ENCODE measurements at places on chromosomes 11 and 22.

DNA sequence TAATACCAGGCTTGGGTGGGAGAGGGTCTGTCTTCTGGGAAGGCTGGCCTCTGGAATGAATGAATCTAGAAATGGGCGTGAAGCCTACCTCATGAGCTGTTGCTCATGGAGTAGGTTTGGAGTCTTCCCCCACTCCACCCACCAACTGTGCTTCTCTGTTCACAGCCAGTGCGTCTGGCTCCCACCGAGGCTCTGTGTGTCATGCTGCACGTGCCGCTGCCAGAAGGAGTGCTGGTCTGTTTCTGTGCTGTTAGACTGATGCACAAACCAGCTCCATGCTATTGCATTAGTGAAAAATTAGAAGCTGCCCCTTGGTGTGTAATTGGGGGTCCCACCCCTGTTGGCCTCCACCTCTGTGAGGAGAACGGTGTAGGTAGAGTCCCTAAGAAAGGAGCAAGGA, 132.3 kb upstream of the PARVA start:
- H3K36me3 ChIP-seq = no peaks in the 10 kb centered on the region
- no peak overlapping the region for H3K27ac ChIP-seq
- no peaks in the 10 kb centered on the region for H3K27me3 ChIP-seq
- no peak overlapping the region for H3K4me3 ChIP-seq
- peaks cover 58% of the 10 kb centered on the region for H3K4me1 ChIP-seq
- no peak for DNase-seq

DNA sequence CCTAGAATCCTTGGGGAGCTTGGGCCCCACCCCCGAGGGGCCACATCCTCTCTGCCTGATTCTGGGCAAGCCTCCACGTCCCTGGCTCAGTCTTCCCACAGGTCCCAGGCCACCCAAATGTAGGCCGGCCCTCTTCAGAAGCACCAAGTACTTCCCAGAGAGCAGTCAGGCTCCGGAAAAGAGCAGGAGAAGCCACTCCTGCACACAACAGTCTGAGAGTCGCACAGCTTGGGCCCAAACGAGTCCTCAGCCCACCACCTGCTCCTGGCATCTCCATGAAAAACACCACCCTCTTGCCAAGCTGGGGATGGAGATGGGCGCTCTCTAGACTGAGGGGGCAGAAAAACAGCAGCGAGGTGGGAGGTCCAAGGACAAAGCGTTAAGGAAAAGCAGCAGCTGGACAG, 15.4 kb downstream of the EHD1 start:
- H3K36me3 ChIP-seq = 0 out of 2 replicates have a peak, but pooled peaks cover 23% of the 10 kb centered on the region
- H3K4me3 ChIP-seq = no peak overlapping the region
- DNase-seq = no peak
- H3K4me1 ChIP-seq = peaks cover 34% of the 10 kb centered on the region
- peak overlapping the region; percentile 22 for H3K27ac ChIP-seq
- no peaks in the 10 kb centered on the region for H3K27me3 ChIP-seq

DNA sequence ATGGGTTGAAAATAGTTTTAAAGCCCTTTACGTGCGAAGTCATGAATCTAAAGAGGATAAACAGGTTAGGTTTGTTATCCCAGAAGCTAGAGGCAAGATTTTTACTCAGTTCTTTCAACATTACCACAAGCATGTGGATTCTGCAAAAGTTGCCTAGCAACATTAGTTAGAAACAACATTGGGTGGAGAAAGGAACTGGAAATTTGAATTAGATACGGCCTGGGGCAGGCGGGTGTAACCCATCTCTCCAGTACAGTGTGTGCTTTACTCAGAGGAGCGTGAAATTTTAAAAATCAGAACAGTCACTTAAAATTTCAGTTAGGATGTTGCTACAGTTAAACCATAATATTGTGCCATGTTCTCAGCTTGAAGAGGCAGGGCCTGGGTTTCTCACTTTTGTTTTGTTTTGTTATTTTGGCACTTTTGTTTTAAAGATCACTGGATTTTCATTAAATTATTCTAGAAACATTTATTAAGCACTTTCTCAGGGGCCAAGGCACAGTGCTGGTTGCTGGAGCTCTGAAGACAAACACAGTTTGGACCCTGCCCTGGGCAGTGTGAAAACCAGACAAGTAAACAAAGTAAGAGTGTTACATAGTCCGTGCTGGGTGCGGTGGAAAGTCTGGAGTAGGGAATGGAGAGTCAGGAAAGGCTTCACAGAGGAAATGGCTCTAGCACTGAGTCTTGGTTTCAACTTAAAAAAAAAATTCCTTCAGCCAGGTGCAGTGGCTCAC, 4.4 kb upstream of the WEE1 start:
- peak overlapping the region; percentile 98 for H3K27ac ChIP-seq
- H3K36me3 ChIP-seq = no peaks in the 10 kb centered on the region
- H3K4me1 ChIP-seq = peaks cover 78% of the 10 kb centered on the region
- DNase-seq = peak; percentile 97
- peak overlapping the region; percentile 40 for H3K4me3 ChIP-seq

GRCh38 chr11:23353611-23354010, 493.3 kb upstream of the CCDC179 start:
- no peak overlapping the region for H3K4me3 ChIP-seq
- H3K27me3 ChIP-seq = no peaks in the 10 kb centered on the region
- H3K4me1 ChIP-seq = no peaks in the 10 kb centered on the region
- no peak overlapping the region for H3K27ac ChIP-seq

DNA sequence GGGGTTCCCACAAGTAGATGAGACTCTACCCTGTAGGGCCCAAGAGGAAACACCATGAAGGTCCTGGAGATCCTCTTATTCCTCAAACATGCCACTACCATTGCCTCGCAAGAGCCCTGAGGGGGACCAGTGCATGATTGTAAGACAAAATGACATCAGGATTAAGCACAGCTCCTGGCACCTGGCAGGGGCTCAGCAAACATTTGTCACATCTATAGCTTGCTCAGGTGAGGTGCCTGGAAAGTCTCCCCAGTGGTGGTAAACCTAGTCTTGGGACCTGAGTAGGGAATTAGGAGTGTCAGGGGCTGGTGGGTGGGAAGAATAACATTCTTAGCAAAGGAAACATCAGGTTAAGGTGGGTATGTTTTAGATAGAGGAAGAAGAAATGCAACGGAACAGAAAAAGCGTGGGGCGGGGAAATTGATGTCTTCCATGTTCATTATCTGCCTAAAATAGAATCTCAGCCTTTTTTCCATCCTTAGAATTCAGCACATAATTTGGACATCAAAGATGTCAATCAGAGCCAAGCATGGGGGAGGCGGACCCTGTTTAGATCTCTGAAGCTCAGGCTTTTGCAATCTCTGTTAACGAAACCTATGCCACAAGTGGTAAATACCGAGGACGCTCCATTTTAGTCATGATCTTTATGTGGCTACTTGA, 924 bp downstream of the YPEL1 start:
- no peaks in the 10 kb centered on the region for H3K36me3 ChIP-seq
- H3K4me3 ChIP-seq = peak overlapping the region; percentile 57
- peaks cover 9% of the 10 kb centered on the region for H3K4me1 ChIP-seq
- no peak for DNase-seq

DNA sequence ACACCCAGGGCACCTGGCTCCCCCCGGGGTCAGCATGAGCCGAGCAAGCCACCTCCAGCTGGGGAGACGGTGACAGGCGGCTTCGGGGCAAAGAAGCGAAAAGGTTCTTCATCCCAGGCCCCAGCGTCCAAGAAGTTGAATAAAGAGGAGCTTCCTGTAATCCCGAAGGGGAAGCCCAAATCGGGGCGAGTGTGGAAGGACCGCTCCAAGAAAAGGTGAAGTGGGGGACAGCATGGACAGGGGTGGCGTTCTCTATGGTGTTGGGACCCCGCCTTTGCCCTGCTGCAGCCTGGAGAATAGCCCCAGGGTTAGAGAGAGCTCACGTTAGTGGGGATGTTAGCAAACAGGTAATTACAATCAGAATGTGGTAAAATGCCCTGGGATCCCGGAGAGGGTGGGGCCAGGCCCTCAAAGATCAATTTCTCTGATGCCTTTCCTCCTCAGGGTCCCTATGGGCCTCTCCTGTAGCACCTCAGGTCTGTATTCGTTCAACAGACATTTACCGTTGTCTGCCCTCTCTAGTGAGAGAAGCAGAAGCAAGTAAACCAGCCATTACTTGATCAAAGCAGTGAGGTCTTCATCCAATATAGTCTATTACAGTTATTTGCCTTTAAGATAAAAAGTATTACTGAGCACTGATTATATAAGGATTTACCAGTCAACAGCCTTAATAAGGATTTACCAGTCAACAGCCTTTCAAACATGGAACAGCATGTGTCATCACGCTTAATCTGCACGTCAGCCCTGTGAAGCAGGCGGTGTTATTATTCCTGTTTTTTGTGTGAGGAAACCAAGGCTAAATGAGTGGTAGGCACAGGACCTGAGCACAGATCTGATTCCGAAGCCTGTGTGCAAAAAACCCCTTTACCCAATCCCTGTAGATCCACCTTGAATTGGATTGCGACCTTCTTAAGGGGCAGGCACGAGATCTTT, 1.0 kb downstream of the CCDC86 start:
- 0 out of 2 replicates have a peak overlapping the region, but pooled peaks have one; percentile 52 for H3K27ac ChIP-seq
- H3K27me3 ChIP-seq = no peaks in the 10 kb centered on the region
- peak overlapping the region; percentile 91 for H3K4me3 ChIP-seq
- peaks cover 18% of the 10 kb centered on the region for H3K4me1 ChIP-seq
- DNase-seq = peak; percentile 14

- no peak for DNase-seq
- no peak overlapping the region for H3K4me3 ChIP-seq
- no peaks in the 10 kb centered on the region for H3K27me3 ChIP-seq
- H3K36me3 ChIP-seq = no peaks in the 10 kb centered on the region
- no peak overlapping the region for H3K27ac ChIP-seq
Measured at GRCh38 chr11:7422544-7423331, 62.6 kb upstream of the OLFML1 start.

DNA sequence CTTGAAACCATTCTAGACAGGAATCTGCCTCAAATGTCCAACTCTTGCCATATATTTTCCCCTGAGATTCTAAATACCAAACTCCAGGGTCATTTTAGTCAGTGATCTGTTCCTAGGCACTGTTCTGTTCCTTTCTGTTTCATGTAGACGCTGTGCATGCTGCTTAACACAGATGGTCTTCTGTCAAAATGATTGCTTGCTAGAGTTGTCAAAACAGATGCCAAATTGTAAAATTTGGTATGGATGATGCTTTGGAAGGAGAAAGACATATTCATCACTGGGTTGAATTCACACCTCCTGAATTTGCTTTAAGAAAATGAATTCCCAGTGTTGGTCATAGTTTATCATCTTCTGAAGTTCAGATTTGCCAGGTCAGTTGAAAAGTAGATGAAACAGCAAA, 425.9 kb downstream of the ETS1 start:
- H3K4me3 ChIP-seq = no peak overlapping the region
- no peaks in the 10 kb centered on the region for H3K36me3 ChIP-seq
- H3K4me1 ChIP-seq = no peaks in the 10 kb centered on the region
- DNase-seq = no peak

GRCh38 chr22:22787786-22788459, 99.7 kb upstream of the IGLL5 start:
- H3K27me3 ChIP-seq = peaks cover 27% of the 10 kb centered on the region
- DNase-seq = no peak
- no peaks in the 10 kb centered on the region for H3K4me1 ChIP-seq
- H3K27ac ChIP-seq = no peak overlapping the region

Data from PC-9 (cell line).